ENCODE measurements at places on chromosomes 7 and 10.
A peak's percentile ranks its signal among the peaks of the same experiment; 100 is the strongest.

- no peak for DNase-seq
Measured at GRCh38 chr7:97270280-97270679, 152.8 kb downstream of the SDHAF3 start.

DNA sequence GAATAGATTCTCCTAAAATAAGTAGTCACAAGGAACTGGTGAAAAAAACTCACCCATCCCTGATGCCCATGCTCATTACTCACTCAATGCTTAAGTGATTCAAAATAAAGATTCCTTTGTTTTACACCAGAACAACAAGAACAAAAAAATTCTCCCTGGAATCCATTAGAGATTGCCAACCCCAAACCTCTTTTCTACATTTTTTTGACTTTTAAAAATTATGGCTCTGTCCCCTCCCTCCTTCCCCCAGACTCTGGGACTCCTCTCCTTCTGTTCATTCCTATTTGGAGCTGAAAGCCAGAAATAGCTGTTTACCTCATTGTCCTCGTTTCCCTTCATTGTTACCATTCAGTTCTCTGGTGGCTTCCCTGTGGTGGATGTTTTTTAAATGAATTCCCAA lies 63.2 kb upstream of the FHIP2A start:
- DNase-seq: peak; percentile 76

DNA sequence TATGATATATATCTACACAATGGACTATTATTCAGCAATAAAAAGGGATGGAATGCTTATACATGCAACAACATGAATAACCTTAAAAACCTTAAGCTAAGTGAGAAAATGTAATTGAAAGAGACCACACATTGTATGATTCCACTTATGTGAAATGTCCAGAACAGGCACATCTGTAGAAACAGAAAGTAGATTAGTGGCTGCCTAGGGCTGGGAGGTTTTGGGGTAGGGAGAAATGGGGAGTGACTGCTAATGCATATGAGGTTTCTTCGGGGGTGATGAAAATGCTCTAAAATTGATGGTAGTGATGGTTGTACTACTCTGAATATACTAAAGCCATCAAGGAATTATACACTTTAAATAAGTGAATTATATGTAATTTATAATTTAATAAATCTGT lies 14.7 kb downstream of the SLC16A9 start:
- DNase-seq: no peak

- peak; percentile 37 for DNase-seq
Measured at GRCh38 chr10:119517235-119518141, 25.0 kb downstream of the RGS10 start.

- DNase-seq: no peak
Measured at GRCh38 chr10:69090685-69091084, 2.8 kb downstream of the SRGN start.

DNA sequence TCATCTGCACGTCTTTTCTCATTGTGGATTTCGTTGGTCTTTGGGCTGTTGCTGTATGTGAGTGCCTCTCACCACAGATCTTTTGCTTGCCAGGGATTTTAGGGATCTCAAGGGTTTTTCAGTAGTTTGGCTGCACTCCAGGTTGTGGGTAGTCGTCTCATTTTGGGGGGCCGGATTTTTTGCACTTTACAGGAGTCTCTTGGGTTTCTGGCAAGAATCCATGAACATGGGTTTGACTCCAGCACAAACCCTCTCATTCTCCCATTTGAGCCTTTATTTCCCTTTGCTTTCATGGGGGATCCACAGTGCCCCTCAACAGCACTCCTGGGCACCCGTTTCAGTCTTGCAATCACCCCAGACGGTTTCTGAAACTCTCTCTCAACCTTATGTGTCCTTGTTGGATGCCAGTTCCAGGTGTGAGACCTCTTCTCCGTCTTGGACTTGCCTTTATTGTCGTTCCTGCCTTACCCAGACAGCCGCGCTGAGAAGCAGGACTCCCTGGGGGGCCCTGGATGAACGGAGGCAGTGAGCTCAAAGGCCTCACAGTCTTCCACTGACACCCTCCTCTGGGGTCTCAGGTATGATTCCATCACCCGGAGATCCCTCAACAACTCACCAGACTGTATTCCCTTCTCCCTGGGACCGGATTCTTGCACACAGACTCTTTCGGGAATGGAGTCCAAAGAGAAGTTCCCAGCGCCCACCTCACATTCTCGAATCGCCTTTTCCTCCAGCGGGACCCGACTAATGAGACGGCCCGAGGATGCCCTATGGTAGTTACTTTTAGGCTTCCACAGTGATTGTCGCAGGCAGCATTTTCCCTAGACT lies 18.8 kb upstream of the ZNF273 start:
- DNase-seq: no peak

DNA sequence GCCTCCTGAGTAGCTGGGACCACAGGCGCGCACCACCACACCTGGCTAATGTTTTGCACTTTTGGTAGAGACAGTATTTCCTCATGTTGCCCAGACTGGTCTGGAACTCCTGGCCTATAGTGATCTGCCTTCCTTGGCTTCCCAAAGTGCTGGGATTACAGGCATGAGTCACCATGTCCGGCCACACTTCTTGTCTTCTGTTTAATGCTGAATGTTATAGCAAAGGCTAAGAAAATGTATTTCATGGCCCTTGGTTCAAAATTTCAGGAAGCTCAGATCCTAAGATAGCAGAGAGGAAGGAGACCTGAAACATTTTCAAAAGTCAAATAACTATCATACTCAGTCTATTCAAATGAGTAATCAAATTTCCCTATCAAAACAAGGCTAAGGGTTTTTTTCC lies 229.6 kb downstream of the BAMBI start:
- no peak for DNase-seq

DNA sequence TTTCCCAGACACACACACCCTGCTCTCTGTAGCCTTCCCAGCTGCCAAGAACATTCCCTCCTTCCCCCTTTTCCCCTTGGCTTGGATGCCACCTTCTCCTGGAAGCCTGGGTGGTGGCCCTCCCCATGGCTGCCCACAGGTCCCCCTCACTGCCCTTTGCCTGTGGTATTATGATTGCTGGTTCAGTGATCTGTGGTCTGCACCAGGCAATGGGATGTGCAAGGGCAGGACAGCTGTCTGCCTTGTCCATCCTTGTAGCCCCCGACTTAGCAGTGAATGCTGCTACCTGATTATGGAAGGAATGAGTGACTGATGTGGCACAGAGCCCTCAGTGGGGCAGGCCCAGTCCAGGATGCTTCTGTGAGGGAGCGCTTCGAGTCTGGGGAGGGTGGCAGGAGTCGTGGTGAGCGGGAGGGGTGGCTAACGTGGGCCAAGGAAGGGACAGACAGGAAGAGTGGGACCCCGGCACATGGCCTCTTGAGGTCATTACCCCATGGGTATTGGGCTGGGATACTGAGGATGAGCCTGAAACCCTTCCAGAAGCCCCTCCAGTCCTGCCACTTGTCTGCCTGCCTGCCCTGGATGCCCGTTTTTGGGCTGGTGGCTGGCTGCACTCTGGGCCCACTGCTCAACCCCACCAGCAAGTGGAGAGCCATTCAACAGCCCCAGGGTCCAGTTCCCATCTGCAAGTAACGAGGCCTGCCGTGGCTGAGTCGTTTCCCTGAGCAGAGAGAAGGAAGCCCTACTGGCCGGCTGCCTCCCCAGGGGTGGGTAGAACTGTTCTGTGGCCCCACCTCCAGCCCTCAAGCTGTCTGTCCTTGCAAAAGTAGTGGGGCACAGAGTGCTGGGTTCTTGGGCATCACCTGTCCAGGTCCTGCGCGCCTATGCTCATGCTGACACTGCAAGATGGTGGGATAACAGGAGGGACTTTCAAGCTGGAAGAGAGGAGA lies 8.8 kb downstream of the CHST3 start:
- DNase-seq: no peak

DNA sequence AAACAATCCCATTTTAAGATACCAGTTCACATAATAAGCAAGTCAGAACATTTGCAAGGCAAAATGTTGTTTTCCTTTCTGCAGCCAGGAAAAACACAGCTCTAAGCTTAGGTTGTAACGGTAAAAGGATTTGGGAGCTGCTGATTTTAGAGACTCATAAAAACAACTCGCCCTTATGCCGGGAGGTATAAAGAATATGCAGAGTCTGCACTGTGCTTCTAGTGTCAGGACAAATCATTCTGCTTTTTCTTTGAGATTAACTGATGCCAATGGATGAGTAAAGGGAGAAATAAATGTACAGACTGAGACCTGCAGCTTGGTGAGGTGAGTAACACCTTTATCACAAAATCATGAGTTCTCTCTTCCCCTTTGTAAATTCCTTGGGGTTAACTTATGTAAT lies 2.0 kb upstream of the SFR1 start:
- peak; percentile 34 for DNase-seq

DNA sequence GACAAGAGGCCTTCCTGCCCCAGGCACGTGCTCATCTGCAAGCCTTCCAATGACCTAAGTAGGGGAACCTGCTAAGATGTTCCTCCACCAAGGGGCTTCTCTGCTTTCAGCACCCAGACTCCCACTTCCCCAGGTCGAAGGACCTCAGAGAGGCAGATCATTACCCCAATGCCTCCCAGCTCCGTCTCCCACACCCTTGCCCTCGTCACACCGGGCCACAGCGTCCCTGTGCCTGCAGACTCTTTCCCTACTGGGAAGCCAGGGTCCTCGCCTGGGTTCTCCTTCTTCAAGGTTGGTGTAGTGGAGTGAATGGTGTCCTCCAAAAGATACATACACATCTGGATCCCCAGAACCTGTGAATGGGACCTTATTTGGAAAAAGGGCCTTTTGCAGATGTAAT lies 151.9 kb downstream of the UBE2H start:
- DNase-seq: no peak

DNA sequence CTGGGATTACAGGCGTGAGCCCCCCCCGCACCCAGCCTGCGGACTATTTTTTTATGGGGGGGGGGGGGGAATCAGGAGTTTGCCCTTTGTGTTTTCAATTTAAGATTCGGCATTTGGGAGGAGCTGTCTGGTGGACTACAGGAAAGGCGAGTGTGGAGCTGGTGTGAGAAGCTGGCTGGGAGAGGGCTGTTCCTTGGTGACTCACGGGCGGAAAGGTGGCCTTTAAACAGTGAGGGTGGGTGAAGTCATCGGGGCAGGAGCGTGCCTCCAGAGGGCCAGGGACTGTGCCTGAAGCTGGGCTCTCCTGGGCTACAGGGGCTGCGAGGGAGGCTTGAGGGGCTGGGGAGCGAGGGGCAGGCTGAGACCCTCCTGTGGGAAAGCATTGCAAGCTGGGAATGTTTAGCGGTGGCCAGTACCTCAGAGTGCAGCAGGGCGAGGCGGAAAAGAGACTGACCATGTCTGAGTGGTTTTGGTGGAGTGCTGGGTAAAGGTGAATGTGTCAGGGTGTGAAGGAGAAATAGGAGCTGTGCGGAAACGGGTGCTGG lies 39.7 kb upstream of the ZNF32 start:
- no peak for DNase-seq

GRCh38 chr10:30868611-30869010 lies 163.1 kb downstream of the ZNF438 start:
- DNase-seq: no peak

Data from kidney tubule cell (primary cell).